NCI-H1048 (cell line): ENCODE measurements at places on chromosomes 3 and 15.

- DNase-seq = no peak
Observed at GRCh38 chr15:90884719-90885431, 571 bp downstream of the FES start.

DNA sequence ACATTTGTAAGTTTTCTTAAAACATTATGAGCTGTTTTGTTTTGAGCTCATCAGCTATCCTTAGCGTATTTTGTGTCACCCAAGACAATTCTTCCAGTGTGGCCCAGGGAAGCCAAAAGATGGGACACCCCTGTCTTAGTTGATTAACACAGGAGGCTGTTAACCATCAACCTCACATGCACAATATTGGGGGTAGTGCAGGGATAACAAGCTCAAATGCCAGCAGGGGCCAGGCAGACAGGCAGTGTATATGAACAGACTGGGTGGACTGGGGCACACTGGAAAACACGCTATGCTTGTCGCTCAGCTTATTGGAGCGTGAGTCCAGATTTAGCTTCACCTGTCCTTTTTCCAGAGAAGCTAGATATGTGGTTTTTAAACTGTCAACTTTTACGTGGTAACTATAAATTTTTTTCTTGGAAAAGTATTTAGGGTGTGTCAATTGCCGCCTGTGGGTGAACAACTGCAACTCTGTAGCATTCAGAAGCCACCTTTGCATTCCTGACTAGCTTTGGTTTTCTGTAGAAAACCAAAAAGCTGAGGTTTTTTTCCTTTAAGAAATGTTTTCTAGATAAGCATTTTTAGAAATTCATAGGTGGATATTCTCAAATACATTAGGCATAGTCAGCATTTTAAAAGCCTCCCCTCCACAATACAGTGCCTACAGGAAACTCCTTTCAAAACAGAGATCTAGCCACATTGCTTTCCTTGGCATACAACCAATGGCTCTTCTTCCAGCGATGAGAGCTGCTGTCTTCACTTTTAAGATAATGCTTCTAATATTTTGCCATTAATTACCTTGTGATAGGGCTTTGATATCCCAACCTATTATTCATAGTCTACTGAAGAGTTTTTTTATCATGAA, 14.6 kb downstream of the PSMD6 start:
- no peak for DNase-seq

DNA sequence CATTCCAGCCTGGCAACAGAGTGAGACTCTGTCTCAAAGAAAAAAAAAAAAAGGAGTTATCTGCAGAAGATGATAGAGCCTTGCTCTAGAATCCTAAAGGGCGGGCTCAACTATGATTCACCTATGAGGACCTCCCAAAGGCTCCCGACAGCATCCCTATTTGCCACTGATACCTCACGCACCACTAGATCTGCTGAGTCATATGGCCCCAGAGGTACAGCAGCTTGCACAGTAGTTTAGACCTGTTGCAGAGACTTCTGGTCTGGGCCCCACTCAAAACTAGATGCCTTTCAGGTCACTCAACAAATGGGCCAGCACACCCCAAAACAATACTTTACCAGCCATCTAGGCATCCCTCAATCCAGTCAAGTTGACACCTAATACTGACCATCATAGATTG, 38.1 kb upstream of the PTX3 start:
- DNase-seq = no peak

- DNase-seq = no peak
Observed at GRCh38 chr3:53806182-53807116, 39.8 kb downstream of the CHDH start.

- DNase-seq = peak; percentile 18
Observed at GRCh38 chr15:69976366-69976994, 121.2 kb downstream of the TLE3 start.

DNA sequence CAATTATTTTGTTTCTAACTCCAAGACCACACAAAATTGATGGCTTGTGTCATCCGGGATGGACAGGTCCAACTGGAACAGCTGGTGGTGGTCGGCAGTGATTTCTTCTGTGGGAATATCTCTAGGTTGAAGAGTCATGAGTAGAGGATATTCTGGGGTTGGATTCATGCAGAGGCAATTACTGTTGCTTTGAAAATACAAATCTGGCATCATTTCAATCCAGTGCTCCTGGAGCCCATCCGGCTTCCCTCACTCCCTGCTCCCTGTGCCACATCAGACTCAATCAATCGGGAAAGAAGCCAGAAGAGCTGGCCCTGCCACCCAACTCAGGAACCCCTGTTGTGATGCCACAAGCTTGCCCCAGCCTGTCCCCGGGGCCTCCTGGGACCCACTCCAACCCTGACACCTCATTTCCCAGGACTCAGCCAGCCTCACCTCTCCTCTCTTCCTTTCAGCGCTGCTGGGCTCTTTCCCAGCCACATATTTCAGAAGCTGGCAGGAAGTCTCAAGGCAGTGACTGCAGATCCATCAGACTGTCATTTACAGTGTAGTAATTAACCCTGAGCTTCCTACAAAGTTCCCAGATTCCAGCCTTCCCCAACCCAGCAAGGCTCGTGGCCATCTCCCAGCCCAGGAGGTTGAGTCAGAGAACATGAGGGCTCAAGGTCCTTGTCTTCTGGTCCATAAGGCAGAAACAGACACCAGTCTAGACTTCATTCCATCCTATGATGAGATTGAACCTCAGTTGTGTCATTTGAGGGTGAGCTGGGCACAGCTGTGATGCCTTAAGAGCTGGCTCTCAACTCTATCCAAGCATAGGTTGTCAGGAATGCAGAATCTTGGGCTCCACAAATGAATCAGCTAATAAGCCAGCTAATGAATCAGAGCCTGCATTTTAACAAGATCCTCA, 114.0 kb downstream of the FAM174B start:
- DNase-seq = no peak

DNA sequence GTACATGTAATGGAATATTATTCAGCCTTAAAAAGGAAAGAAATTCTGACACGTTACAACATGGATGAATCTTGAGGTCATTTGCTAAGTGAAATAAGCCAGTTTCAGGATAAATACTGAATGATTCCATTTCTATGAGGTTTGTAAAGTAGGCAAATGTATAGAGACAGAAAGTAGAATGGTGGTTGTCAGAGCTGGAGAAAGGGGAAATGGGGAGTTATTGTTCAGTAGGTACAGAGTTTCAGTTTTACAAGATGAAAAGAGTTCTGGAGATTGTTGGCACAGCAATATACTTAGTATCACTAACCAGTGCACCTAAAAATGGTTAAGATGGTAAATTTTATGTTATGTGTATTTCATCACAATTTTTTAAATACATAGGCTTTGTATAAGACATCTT, 60.6 kb downstream of the USP8 start:
- DNase-seq = no peak

DNA sequence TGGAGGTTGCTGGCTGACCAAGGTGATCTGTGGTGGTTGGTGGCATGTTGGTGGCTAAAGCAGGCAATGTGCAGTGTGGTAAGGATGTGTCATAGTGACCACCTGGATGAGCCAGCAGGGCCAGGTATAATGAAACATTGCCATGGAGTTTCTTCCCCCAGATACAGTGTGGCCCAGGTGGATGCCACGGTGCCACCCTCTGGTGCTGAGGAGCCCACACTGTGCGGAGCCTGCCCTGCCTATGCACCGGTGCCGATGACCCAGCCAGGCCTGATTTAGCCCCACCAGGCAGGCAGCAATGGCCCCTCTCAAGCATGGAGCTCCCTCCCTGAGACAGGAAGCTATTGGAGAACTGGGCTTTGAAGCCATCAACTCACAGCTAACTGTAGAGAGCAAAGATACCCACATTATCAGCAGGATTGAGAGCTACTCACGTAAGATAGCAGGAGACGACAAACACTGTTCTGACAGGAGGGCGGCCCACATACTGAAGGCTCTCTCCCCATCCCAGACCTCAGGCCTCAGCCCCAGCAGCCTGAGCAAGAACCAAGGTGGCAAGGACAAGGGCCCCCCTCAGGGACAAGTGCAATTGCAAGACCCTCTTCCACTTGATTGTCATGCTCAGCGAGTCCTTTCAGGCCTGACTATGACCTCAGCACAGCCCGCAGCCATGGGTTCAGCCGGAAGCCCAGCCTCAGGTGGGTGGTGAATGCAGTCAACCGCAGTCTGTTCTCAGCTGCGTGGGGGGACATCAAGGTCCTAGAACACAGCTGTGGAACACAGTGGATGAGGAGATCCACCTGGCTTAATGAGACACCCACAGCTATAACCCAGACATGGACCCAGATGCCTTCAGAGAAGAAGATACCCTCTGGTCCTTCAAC, 82.8 kb upstream of the CDV3 start:
- DNase-seq = no peak

GRCh38 chr15:91472316-91472756, 372.3 kb downstream of the SV2B start:
- no peak for DNase-seq
